ENCODE measurements at places on chromosomes 7 and 10. TPM values are rescaled to one million over a fixed set of nuclear protein-coding genes. Genes with fewer than 3 reads are reported as not detected.

The CARD11 gene
- 1.1 TPM for total RNA-seq

The ANKRD30A gene
- total RNA-seq: not detected

- DNase-seq: no peak
Observed at GRCh38 chr10:10397906-10398305, 619.8 kb upstream of the CELF2 start.

DNA sequence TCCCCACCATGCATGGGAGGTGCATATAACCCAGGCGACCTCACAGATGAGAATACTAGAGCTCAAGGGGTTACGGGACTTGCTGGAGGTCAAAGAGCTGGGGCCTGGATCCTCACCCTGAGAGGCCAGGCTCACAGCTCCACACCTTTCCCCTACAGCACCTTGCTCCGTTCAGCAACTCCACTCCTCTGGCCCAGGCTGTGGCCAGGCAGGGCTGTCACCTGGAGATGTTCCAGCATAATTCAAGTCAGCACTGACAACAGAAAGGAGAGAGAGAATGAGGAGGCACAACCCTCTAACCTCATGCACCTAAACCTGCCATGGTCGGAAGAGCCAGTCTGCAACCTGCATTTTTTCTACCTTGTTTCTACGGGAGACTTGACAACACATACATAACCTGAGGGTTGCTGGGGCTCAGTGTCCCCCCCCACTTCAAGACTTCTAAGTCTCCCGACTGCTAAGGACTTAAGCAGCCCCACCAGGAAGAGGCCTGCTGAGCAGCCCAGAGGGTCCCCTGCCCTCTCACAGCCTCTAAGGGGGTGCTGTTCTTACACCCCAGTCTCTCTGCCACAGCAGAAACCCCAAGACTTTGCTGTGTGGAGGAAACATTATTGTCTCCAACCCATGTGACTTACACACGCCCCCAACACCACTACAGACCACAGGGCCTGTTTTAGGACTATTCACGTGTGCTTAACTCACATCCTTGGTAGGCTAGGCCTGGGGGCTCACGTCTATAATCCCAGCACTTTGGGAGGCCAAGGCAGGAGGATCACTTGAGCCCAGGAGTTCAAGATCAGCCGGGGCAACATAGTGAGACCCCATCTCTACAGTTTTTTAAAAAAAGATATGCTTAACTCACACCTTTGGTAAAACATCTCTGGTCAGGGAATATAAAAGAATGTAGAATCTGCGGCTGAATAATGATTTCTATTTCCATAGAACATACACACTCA lies 175.6 kb downstream of the FAM107B start:
- no peak for DNase-seq

The TCAF2 gene
- 14.0 TPM for total RNA-seq

DNA sequence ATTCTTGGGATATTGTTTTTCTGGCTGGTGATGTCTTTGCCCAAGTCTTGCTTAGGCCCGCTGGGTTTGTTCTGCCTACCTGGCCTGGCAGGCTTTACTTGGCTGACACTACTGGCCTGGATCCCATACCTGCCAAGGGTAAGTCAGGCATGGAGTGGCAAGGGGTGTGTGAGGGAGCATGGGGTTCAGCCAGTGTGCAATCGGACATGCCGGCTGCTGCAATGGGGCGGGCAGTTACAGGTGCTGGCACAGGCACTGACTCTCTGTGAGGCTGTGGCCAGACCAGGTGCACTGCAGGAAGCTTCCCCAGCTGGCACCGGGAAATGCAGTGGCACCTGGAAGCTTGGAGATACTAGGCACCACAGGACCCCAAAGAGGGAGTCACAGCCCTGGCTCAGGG lies 168.4 kb downstream of the PON1 start:
- DNase-seq: no peak

GRCh38 chr10:78755063-78755701 lies 313.6 kb upstream of the ZMIZ1 start:
- no peak for DNase-seq

- no peak for DNase-seq
Observed at GRCh38 chr7:158064631-158065030, 523.0 kb downstream of the PTPRN2 start.

GRCh38 chr7:158251061-158251965 lies 336.3 kb downstream of the PTPRN2 start:
- no peak for DNase-seq

The MMP21 gene
- total RNA-seq: 0.34 TPM

The TMEM236 gene
- total RNA-seq: 0.17 TPM

DNA sequence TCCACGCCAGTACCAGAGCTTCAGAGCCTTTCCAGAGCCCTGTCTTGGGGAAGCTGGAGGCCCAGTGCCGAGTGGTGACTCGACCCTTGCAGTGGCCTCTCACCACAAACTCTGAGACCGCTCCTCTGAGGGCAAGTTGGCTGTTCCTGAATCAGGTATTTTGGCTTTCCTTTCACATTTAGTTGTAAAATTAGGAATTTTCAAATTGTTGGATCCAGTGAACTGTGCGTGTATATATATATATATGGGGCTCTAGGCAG lies 128.7 kb upstream of the UNC5B start:
- no peak for DNase-seq

DNA sequence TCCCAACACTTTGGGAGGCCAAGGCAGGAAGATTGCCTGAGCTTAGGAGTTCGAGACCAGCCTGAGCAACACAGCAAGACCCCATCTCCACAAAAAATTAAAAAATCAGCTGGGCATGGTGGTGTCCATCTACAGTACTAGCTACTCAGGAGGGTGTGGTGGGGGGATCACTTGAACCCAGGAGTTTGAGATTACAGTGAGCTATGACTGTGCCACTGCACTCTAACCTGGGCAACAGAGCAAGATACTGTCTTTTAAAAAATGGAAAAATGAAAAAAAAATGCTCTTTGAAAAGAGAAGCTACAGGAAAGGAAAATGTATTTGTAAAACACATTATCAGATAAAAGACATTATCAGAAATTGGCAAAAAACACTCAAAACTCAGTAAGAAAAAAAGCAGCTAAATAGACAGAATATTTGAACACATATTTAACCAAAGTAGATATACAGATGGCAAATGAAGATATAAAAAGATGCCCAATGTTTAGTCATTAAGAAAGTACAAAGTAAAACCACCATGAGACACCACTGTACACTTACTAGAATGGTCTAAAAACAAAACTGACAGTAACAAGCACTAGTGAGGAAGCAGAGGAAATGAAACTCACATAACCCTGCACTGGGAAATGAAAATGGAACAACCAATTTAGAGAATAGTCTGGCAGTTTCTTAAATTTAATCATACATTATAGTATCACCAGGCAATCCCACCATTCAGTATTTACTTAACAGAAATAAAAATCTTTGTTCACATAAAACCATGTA lies 40.5 kb downstream of the NRBF2 start:
- no peak for DNase-seq

DNA sequence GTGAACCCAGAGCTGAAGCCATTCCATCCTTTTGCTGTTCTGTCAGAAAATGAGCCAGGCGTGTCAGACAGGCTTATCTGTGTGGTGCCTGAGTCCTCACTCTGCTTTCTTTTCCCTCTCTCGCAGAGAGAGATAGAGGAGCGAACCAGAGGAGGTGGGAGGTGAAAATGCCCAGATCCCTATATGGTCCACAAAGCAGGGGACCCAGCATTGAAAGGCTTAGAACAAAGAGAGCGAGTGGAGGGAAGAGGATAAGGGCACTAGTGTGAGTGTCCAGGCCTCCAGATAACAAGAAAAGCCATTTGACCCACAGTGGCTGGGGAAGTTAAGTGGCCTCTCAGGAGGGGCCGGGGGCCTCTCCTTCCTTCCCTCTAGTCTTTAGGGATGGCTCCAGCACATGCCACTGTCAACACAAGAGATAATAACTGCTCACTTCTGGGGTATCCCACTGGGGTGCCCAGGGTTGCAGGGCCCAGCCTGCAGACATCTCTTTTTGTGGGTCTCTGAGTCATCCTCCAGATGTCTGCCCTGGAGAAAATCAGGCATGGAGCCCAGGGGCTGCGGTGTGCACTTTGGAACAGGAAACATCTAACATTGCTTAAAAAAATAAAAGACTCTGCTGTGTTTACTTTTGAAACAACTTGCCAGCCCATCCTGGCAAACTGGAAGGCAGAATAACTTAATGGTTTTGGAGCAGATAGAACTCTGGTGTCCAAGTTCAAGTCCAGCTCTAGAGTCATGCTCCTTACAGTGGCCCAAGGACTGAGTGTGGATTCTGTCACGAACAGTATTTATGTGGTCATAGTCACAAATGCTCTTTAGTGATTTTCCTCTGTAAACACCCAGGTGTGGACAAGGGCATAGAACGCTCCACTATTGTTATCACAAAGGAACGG lies 189.5 kb downstream of the CXCL12 start:
- DNase-seq: peak; percentile 59

DNA sequence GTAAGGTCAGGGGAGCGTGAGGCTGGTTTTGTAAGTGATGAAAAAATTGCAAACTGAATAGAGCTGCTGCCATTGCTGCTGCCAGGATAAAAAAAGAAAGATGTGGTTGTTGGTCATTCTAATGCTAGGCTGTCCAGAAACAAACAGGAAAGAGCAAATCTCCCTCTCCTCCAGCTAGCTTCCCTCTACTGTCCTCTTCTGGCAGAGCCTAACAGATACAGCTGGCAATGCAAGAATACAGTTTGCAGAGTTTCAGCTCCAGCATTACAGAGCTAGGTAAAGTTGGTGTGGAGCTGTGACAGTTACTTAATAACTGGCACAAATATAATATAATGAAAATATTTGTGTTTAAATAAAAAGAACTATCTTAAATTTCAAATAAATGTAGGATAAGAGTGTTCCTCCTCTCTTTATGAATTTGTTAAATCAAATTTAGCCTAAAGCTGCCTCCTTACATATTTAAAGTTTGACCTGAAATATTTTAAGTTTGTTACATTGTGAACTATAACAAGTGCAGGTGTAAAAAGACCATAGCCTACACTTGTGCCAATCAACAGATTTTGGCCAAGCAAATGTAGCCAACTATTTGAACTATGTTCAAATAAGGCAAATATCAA lies 407.7 kb downstream of the SH2D4B start:
- DNase-seq: no peak

The HABP2 gene
- 0.19 TPM for total RNA-seq

DNA sequence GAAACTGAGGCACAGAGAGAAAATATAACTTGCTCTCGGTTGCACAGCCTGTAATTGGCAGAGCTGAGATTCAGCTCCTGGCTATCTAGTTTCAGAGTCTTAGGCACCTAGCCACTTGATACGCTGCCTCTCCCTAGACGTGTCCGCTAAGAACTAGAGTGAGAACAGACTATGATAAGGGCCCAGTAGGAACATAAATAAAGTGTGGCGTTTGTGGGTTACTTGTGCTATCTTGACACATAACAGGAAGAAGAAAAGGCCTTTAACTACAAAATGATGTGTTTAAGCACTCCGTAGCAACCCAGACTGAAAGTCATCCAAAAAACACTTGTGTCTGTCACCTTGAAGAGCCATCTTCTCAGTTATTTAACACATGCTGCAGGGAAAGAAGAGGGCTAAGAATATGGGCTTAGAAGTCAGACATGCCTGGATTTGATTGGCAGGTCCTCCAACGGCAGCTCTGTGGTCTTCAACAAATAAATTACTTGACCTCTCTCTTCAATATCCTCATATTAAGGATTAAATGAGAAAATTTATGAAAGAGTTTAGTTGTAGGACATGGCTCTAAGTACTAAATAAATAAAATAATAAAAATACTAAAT lies 96.2 kb downstream of the SGMS1 start:
- no peak for DNase-seq

DNA sequence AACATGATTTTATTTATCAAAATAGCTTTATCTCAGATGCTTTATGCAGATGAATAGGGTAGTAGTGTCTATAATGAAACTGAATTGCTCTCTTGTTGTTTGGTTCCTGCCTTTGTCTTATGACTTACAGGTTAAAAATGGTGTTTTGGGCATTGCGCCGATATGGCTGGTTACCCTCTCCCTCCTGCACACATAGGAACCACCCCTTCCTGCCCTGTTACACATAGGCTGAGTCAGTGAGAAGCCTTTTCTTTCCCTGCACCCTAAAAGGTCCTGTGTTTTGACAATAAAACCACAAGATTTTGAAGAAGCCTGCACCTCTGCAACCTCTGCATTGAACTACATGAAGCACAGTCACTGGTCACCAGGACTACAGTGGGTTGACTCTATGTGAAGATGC lies 655.8 kb upstream of the ANKRD30A start:
- no peak for DNase-seq

DNA sequence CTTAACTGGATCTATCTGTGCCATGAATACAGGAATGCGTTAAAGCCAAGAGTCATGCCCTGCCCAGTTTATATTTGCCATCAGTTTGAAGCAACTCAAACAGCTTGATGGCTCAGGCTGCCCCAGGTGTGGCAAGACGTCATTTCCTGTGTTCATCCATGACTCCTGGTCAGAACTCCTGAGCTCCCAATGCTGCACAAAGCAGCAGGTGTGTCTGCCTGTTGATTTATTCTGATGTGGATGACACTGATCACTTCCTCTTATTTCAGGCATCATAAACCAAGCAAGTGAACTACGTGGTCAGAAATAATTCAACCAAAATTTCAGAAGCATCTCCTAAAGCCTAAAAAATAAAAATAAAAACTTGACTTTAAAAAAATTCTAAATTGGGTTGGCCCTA lies 68.5 kb downstream of the EZH2 start:
- no peak for DNase-seq

DNA sequence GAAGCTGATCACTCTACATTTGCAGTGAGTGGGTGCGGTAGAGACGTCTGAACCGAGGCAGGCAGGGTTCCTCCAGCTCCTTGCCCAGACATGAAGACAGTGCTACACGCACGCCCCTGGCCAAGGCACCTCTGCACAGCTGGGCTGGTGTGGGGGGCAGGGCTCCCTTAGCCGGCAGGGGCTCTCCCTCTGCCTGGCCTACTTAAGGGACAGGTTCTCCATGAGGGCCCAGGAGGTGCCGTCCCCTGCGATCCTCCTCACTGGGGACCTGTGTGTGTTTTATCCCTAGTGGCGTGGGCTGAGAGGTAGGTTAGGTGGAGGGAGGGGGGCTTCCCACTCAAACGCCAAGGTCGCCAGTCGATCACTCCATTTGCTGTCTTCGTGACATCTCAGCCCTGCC lies 35.3 kb downstream of the IL15RA start:
- DNase-seq: peak; percentile 6

DNA sequence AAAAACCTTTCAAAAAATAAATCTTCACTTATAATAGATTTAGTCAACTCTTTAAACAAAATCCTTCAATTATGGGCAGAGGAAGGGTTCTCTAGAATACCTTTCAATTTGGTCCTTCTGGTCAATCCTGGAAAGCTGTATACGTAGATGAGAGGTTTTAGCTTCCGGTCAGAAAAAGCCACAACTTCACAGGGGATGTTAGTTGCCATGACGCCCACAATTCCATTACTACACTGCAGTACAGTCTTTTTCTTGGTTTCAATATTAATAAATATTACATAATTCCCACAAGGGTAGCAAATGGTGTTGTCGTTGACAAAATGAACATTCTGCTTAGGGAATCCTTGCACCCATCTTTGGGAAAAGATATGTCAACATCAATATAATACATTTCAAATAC lies 1.7 kb downstream of the CFAP43 start:
- DNase-seq: no peak

The ZCWPW1 gene
- 0.98 TPM for total RNA-seq

Data from dermis blood vessel endothelial cell (primary cell).